ENCODE measurements at places on chromosomes 3 and 15. TPM values are rescaled to one million over a fixed set of nuclear protein-coding genes. Genes with fewer than 3 reads are reported as not detected.
A peak's percentile ranks its signal among the peaks of the same experiment; 100 is the strongest.

Gene CEP70
- 7.6 TPM for total RNA-seq

Gene MAPKBP1
- 7.1 TPM for total RNA-seq

Gene IL17RD
- 0.20 TPM for total RNA-seq

- peak; percentile 6 for DNase-seq
Measured at GRCh38 chr3:140850210-140850955, 91.3 kb upstream of the SLC25A36 start.

DNA sequence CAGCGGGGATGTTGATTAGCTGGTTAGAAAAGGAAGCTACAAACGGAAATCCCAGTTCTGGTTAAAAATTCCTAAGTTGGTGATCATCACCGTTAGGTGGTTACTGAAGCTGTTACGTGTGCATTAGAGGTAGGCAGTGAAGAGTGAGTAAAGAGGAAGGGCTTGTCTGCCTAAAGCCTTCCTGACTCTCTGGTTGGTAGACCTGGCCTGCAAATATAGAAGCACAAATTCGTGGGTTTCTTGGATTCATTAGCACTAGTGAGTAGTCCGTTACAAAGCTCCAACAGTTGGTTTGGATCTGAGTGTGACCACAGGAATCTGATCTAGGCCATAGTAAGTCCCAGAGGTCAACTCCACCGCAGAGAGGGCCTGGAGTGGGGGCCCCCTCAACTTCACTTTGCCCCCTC, 174.0 kb upstream of the TP63 start:
- no peak for DNase-seq

GRCh38 chr15:89633585-89633984, 21.7 kb downstream of the KIF7 start:
- DNase-seq, result no peak

GRCh38 chr3:4228295-4228694, 74.9 kb upstream of the SETMAR start:
- DNase-seq, result no peak

GRCh38 chr3:144270100-144270499, 298.5 kb downstream of the DIPK2A start:
- DNase-seq, result no peak

- no peak for DNase-seq
Measured at GRCh38 chr15:68230157-68231100, 901 bp upstream of the CLN6 start.

Data from lung microvascular endothelial cell (primary cell).